NCI-H1436 (cell line): ENCODE measurements at places on chromosomes 1 and 21.

DNA sequence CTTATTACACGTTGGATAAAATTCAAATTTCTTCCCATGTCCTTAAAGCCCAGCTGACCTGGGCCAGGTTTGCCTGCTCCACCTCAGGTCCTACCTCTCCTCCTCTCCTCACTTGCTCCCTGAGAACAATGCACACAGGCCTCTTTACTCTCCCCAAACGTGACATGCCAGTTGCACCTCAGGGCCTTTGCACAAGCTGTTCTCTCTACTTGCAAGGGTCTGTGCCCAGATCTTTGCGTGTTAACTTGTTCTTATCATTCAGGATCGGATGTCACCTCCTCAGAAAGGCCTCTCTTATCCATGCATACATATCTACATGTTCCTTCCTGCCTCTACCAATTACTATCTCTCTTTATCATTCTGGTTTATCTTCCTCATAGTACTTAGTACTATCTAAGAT lies 14.7 kb upstream of the LEFTY1 start:
- DNase-seq: no peak

GRCh38 chr1:175376194-175376593 lies 183.6 kb upstream of the KIAA0040 start:
- DNase-seq: no peak

- DNase-seq: no peak
Observed at GRCh38 chr21:38989745-38990423, 184.2 kb downstream of the ETS2 start.

- no peak for DNase-seq
Observed at GRCh38 chr1:47934243-47934805, 62.9 kb downstream of the TRABD2B start.

- DNase-seq: no peak
Observed at GRCh38 chr1:59104191-59104760, 192.6 kb upstream of the FGGY start.

DNA sequence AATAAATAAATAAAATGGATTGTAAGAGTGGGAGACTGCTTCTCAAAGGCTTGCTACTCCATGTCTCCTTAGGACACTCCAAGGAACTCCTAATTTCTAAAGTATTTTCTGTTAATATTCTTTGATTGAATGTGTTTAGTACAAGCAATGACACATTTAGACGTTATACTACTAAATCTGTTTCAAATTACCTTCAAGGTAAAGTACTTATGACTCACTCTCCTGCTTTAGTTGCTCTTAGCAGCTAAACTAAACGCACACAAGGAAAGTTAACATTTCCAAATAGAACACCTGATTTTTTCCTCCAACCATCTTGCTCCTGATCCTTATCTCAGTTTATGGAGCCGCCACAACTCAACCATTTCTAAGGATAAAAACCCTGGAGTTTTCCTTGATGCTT lies 969.8 kb upstream of the ADGRL4 start:
- no peak for DNase-seq

- DNase-seq: no peak
Observed at GRCh38 chr1:151156515-151156819, at the start of gene TNFAIP8L2. TSS of gene TNFAIP8L2 (plus strand) at chr1:151156649. CDS start at chr1:151158698, 2,049 bp downstream.

- DNase-seq: no peak
Observed at GRCh38 chr1:167373986-167374385, 144.3 kb downstream of the CD247 start.

DNA sequence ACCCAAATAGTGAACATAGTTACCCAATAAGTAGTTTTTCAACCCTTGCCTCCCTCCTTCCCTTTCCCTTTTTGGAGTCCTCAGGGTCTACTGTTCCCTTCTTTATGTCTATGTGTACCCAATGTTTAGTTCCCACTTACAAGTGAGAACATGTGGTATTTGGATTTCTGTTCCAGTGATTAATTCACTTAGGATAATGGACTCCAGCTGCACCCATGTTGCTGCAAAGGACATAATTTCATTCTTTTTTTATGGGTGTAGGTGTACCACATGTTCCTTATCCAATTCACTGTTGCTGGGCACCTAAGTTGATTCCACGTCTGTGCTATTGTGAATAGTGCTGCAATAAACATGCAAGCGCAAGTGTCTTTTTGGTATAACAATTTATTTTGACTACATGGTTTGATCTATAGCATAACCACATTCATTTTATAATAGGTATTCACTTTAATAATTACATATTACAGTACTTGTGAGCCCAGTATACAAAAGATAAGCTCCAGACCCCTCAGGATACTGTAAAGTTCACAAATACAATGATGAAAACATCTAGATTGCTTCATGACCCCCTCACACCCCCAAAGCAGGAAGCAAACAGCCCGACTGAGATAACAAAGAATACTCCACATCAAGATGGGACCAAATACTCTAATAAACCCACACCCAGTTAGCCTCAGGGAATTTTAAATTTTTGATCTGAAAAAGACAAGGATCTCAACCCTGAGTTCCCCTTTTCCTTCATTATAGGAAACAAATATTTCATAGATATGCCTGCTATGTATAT lies 45.3 kb downstream of the PUM1 start:
- DNase-seq: no peak

- no peak for DNase-seq
Observed at GRCh38 chr1:150869683-150870082, 6.7 kb downstream of the ARNT start.

GRCh38 chr1:223056802-223057201 lies 86.2 kb downstream of the TLR5 start:
- no peak for DNase-seq
